ENCODE measurements at places on chromosomes 2 and 18. TPM values are rescaled to one million over a fixed set of nuclear protein-coding genes. Genes with fewer than 3 reads are reported as not detected.

DNA sequence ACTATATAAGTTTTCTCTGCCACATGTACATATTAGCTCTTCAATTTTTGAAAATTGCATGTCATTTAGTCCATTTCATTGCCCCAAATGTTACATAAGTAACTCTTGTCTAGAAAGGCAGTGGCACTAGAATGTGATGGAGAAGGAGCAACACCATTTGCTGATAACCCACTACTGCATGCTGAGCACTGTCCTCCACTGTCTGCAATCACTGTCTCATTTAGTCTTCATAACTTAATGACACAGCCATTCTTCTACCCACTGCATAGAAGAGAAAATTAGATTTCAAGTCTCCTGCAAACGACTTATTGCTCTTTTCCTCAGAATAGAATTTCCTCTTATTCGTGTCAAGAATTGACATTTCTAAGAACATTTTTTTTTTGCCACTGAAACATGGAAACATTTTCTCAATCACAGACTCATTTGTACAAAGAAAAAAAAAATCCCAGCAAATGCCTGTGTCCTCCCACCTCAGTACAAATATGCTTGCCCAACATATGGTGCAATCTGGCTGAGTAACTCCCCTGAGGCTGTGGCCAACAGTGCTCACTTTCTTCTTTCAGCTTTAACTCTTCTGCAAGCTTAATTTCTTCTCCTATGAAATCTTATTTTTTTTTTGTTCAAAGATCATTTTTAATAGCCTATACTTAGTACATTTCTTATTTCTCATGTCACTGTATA lies 768.6 kb upstream of the HS6ST1 start:
- no peak for DNase-seq

DNA sequence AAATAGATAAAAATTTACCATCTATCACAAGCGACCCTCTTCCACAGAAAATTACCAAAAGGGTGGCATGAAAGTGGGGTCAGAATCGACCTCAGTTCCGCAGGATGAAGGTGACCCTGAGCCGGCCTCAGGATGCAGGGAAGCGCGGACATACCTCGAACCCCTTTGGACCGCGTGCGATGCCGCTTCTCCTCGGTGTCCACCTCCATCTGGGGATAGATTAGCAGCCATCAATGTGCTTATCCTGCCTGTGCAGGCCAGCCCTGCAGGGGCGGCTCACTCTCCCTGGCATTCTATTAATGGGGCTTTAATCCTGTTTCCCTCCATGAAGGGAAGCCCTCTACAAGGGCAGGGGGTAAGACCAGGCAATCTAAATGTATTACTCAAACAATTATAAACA lies 235.3 kb upstream of the PXDN start:
- no peak for DNase-seq

DNA sequence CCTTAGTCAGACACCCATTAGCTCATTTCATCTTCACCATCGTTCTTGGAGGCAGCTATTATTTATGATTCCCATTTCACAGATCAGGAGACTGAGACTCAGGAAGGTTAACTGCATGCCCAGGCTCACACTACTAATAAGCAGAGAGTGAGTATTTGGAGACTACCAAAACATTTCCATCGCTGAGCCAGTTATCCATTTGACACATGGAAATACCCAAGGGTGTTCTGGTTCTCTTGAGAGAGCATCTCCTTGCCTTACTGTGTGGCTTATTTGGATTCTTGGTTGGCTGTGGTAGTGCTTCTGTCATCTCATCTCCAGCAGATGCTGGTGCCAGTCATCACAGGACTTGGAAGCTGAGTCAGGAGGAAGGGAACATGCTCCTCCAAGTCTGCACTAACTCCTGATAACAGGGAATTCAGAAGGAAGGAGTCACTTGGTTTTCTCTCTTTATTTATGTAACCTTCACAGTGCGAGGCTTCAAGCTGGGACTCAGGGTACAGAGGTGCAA lies 55.2 kb downstream of the RASGRP3 start:
- no peak for DNase-seq

- no peak for DNase-seq
Measured at GRCh38 chr18:48975120-48975816, 24.5 kb upstream of the SMAD7 start.

Gene ASXL3
- total RNA-seq: 8.5 TPM

Gene TM4SF20
- 12.6 TPM for total RNA-seq

All from mucosa of descending colon (tissue), 3 donors.